Ovary (tissue), 10 donors: ENCODE measurements at places on chromosomes 11 and 22.
A peak's percentile ranks its signal among the peaks of the same experiment; 100 is the strongest.

DNA sequence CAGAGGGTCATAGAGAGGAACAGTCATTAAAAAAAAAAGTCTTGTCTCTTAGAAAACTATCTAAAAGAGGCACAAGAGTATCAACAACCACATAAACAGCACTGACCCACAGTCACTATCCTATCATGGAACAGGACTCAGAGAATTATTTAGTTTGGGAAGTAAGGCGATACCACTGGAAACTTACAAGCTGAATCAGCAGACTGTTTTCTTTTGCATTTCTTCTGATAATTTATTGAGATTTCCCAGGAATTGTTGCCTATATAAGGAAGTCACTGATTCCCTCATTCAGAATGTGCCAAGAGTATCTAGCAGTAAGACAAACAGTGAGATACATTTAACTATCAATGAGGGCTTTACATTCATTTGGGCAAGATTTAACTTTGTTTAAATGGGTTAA lies 304.1 kb downstream of the GUCY1A2 start:
- no peak for DNase-seq

DNA sequence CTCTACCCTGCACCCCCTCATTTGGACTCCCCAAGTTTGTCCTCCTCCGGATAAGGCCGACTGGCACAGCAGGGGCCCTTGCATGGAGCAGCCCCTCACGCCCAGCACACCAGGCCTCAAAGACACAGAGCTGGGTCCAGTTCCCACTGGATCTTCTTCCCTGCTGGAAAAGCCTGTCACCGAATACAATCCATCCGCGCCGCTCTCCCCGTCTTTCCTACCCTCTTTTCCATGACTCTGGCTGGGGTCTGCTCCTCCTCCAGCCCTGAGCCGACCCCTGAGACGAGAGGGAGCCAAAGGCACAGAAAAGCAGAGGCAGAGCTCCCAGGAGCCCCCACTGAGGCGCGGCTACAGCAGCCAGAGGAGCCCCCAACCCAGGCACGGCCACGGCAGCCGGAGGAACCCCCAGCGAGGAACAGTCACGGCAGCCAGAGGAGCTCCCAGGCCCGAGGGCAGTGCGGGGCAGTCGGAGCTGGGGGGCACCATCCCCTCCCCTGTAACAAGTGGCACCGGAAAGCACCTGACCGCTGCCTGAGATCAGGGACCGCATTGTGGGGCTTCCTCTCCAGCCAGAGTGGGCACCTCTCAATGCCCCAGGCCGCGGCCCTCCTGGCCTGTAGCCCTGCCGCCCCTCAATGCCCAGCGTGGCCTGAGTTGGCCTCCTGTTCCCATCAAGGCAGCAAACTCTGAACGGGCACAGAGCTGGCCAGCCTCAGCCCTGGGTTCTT lies 12.0 kb downstream of the ALG12 start:
- no peak for DNase-seq

GRCh38 chr11:14424096-14424495 lies 65.1 kb upstream of the RRAS2 start:
- no peak for DNase-seq

DNA sequence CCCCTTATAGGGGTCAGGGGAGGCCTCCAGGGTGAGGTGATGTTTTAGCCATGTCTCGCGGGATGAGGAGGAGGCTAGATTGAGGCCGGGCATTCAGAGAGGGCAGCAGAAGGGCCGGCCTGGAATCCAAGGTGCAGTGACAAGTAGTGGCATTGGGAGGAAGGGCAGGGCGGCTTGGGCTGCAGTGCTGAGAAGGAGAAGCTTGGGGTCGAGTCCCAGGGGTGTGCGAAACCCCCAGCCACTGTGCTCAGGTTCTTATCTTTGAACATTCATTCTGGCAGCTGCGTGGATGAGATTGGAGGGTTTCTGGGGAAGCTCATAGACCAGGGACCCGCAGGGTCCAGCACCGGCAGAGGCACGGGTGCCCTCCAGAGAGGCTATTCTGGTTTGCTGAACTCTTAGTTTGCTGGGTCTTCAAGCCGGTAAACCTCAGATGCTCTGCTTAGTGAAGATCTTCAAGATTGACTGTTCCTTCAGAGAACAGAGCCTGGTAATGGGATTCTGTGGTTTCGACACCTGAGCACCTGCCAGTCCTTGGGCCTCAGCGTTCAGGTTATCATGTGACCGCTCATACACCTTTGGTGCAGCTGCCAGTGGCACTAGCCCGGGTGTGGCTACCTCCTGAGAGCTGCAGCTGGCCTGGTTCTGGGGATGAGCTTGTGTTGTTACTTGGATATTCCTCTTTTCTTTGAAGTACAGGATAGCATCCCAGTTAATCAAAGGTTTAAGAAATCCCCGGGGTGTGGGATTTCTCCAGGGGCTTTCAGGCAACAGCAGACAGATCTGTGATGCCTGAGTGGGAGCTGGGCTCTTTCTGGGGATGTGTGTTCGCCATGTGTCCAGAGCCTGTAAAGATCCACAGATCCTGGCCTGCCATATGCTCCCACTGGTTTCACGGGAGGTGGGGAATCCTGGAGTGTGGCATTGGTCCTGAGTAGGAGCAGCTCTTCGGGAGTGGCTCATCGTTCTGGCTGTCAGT lies 152.8 kb downstream of the TBC1D22A start:
- DNase-seq: no peak

GRCh38 chr11:2390725-2391151 lies 9.8 kb upstream of the TSSC4 start:
- peak; percentile 60 for DNase-seq

DNA sequence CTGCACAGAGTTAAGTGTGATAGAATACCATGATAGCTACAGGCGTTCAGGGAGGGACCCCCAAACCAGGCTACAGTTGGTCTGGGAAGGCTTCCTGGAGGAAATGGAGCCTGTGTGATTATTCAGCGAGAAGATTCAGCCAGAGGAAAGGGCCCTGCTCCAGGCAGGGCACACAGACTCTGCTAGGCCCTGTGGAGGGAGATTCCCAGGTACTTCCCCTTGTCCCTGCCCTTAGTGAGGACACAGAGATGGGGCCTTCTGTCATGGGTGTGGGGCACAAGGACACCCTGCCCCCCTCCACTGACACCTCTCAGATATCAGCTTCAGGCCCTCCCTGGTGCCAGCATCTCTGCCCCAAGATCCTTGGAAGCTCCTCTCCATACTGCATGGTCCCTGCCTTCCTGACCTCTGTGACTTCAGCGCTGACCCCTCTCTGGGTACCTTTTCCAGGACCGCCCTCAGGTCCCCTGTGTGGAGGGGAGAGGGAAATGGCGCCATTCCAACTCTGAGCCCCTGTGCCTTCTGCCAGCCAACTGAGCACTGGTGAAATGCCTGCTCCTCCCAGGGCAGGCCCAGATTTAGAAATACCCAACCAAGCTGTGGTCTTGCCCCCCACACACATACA lies 12.6 kb upstream of the POU2F3 start:
- DNase-seq: no peak

DNA sequence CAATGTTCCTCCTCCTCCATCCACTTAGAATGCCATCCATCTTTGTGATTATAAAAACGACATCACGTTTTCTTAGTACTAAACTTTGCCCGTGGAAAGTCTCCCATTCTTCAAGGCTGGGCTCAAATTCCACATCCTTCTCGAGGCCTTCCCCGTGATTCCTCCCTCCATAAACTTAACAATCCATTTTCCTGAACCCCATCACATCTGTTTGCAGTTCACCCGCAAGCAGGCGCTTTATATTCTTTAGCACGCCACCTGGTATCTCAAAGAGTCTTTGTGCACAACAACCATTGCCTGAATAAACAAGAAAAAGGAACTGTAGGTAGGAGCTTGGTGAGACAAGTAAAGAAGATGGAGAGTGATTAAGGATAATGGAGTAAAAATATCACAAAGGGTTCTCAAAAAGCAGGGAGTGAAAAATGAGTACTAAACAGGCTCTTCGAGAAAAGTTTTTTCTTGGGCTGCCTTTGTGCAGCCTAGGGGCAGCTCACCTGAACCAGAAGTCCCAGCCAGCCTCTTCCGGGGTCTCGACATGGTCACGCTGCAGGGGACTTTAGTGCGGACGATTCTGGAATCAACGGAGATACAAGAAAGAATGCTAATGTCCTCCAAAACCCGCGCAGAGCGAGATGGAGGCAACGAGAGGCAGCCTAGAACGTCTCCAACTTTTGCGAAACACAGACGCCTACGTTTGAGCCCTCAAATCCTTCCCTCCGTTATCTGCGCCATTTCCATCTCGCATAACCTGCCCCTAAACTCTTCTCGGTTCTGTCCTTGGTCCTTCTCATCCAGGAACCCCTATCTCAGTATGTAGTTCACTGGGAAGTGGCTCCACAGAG lies 585 bp downstream of the THYN1 start:
- DNase-seq: peak; percentile 39

- DNase-seq: no peak
These were observed 3.4 kb downstream of the ELF5 start for GRCh38 chr11:34510218-34510617.

GRCh38 chr11:67640758-67641337 lies 1.3 kb upstream of the TBX10 start:
- DNase-seq: no peak

DNA sequence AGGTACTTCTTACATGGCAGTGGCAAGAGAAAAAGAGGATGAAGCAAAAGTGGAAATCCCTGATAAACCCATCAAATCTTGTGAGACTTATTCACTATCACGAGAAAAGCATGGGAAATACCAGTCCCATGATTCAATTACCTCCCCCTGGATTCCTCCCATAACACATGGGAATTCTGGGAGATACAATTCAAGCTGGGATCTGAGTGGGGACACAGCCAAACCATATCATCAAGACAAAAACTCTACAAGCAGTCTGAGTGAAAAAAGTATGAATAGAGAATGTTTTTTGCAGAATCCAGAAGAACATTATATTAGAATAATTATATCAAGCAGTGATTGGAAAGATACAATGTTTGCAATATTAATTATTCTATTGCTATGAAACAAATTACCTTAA lies 893.7 kb downstream of the FAM181B start:
- DNase-seq: no peak

DNA sequence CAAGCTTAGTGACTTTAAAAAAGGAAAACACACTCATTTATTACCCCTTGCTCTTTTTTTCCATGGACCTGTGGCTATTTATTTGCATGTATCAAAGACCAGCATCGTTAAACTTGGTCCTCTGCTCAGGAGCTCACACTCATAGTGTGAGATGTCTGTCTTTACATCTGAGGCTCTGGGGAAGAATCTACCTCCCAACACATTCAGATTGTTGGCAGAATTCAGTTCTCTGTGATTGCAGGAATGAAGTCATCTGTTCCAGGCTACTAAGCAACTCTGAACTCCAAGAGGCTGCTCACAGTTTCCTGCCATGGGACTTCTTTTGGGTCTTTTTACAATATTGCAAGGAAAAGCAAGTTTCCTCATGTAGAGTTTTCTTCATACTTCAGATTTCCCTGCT lies 138.8 kb downstream of the LRRC4C start:
- no peak for DNase-seq

DNA sequence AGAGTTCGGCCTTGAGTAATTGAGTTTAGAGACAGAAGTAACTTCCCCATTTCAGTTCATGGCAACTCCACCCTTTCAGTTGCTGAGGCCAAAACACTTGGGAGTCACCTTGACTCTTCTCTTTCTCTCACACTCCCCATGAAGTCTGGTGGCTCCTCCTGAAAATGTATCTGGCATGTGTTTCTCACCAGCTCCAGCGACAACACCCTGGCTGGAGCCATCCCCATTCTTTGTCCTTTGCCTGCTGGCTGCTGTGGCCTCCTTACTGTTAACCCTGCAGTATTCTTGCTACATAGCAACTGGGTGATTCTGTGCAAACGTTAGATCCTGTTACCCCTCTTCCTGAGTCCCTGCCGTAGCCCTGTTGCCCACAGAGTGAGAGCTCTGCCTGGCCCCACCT lies 23.8 kb downstream of the SLC6A5 start:
- DNase-seq: no peak

DNA sequence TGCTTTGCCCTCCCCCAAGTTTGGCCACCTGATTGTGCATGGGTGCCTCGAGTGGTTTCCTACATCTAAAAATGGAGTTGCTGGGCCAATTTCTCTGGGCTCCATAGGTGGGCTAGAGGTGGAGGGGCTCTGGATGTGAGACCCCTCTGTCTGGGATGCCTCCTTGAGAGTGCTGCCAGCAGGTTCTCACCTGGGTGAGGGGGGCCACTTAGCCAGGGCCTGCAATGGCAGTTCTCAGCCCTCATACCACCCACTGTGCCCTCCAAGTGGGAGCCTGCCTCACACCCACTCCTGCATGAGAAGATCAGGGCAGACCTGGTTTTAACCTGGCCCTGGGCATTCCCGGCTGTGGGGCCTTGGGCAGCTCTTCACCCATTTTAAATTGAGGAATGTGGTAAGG lies 83.9 kb downstream of the CABIN1 start:
- peak; percentile 17 for DNase-seq

DNA sequence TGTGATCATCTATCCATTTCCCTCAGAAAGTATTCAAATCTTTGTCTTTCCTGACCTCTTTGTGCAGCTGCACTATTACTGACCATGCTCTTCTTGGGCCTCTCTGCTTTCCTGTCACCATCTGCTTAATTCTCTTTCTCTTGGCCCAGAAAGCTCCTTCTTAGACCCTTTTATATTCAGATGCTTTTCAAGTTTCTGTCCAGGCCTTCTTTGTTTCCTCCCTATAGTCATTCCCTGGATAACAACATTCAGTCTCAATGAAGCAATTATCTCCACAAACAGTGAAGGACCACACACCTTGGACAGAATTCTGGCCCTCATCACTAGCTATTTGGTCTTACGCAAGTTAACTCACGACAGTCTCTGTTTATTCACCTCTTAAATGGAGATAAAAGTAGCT lies 89.7 kb downstream of the LARGE2 start:
- DNase-seq: no peak

GRCh38 chr22:33038131-33038772 lies 19.9 kb downstream of the SYN3 start:
- no peak for DNase-seq

DNA sequence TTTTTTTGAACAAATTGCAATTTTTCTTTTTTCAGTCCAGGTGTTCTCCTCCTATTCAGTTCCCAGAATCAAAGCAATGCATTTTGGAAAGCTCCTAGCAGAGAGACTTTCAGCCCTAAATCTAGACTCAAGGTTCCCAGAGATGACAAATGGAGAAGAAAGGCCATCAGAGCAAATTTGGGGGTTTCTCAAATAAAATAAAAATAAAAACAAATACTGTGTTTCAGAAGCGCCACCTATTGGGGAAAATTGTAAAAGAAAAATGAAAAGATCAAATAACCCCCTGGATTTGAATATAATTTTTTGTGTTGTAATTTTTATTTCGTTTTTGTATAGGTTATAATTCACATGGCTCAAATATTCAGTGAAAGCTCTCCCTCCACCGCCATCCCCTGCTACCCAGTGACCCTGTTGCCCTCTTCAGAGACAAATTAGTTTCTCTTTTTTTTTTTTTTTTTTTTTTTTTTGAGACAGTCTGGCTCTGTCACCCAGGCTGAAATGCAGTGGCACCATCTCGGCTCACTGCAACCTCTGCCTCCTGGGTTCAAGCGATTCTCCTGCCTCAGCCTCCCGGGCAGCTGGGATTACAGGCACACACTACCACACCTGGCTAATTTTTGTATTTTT lies 6.2 kb upstream of the UBE4A start:
- no peak for DNase-seq

DNA sequence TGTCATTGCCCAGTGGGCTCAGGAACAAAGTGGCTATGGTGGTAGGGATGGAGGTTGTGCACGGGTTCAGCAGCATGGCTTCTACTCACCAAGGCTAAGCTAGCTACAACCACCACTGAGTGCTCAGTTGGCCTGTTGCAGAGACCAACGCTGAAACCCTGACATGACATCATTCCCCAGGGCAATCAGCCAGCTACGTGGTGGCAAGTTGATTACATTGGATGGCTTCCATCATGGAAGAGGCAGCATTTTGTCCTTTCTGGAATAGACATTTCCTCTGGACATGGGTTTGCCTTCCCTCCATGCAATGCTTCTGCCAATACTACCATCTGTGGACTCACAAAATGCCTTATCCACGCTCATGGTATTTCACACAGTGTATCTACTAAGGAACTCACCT lies 634.3 kb downstream of the OPCML start:
- no peak for DNase-seq
